ENCODE measurements at places on chromosomes 1 and 21. TPM values are rescaled to one million over a fixed set of nuclear protein-coding genes. Genes with fewer than 3 reads are reported as not detected.

GRCh38 chr1:198333744-198334143 is 176.9 kb downstream of the NEK7 start:
- H3K4me3 ChIP-seq = no peak overlapping the region
- no peaks in the 10 kb centered on the region for H3K36me3 ChIP-seq
- no peaks in the 10 kb centered on the region for H3K4me1 ChIP-seq
- no peak overlapping the region for H3K27ac ChIP-seq

- peaks cover 28% of the 10 kb centered on the region for H3K4me1 ChIP-seq
- peaks cover 3% of the 10 kb centered on the region for H3K27me3 ChIP-seq
- DNase-seq = no peak
- H3K36me3 ChIP-seq = no peaks in the 10 kb centered on the region
- H3K4me3 ChIP-seq = no peak overlapping the region
Observed at GRCh38 chr1:43042773-43043457, 84.2 kb upstream of the SLC2A1 start.

DNA sequence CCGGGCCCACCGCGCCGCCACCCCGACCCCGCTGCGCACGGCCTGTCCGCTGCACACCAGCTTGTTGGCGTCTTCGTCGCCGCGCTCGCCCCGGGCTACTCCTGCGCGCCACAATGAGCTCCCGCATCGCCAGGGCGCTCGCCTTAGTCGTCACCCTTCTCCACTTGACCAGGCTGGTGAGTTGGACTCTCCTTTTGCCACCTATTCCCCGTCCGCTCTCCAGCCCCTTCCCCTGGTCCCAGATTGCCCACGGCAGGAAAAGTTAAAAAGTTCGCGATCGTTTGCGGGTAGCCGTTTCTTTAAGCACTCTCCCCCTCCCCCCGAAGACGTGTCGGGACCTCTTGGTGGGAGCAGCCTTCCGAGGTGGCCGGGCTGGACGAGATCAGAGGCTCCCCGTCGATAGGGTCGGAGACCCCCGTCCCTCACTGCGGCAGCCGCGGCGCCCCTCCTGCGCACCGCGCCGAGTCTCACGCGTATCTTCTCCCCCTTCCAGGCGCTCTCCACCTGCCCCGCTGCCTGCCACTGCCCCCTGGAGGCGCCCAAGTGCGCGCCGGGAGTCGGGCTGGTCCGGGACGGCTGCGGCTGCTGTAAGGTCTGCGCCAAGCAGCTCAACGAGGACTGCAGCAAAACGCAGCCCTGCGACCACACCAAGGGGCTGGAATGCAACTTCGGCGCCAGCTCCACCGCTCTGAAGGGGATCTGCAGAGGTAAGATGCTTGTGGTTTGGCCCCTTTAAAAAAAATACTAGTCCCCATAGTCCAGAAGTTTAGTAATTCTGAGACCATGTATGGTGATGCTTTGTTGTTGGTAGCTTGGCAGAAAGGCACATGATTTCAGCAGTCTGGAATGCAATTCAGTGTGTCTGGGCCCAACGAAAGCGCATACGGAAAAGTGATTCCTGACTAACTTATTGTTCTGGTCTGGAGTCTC is 576 bp downstream of the CCN1 start:
- peak overlapping the region; percentile 96 for H3K4me3 ChIP-seq
- peaks cover 21% of the 10 kb centered on the region for H3K36me3 ChIP-seq
- peak overlapping the region; percentile 94 for H3K27ac ChIP-seq
- peaks cover 43% of the 10 kb centered on the region for H3K27me3 ChIP-seq
- peaks cover 41% of the 10 kb centered on the region for H3K4me1 ChIP-seq

- no peak overlapping the region for H3K4me3 ChIP-seq
- peaks cover 29% of the 10 kb centered on the region for H3K4me1 ChIP-seq
- H3K36me3 ChIP-seq = peaks cover 20% of the 10 kb centered on the region
- peaks cover 6% of the 10 kb centered on the region for H3K27me3 ChIP-seq
- no peak for DNase-seq
- H3K27ac ChIP-seq = no peak overlapping the region
Observed at GRCh38 chr1:226985839-226986463, 45.9 kb downstream of the COQ8A start.

DNA sequence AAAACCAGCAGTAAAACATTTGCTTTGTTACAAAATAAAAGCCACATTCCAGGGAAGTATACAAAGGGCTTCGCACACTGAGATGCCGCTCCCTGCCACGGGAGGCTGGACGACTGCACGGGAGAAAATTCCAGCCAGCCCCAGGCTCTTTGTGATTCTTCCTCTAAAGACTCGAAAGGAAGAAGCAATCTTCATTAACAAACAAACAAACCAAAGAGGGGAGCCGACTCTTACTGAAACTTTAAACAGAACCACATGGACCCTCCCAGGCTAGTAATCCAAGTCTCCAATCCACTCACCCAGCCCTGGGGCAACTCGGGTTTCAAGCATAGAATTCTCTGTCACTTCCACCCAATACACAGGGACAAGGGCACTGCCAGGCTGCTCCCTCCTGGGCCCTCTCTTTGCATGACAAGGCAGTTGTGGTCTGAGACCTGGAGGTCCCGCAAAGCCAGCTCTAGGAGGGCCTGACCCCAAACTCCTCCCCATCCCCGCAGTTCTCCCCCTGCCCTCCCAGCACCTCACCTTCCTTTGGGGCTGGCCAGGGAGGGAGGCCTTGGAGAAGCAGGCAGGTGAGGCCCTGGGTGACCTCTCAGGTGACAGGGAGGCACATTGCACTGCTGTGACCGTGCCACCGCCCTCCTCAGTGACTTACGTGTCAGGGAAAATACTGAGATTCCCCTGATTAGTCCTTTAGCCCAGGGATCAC is 26.6 kb upstream of the COL18A1 start:
- H3K4me1 ChIP-seq = peaks cover 15% of the 10 kb centered on the region
- DNase-seq = no peak
- no peak overlapping the region for H3K27ac ChIP-seq
- H3K36me3 ChIP-seq = peaks cover 5% of the 10 kb centered on the region
- H3K4me3 ChIP-seq = no peak overlapping the region
- H3K27me3 ChIP-seq = peaks cover 15% of the 10 kb centered on the region

GRCh38 chr1:14666373-14666772 is 67.9 kb downstream of the KAZN start:
- no peak overlapping the region for H3K4me3 ChIP-seq
- H3K36me3 ChIP-seq = no peaks in the 10 kb centered on the region
- peaks cover 4% of the 10 kb centered on the region for H3K27me3 ChIP-seq
- H3K4me1 ChIP-seq = no peaks in the 10 kb centered on the region
- no peak overlapping the region for H3K27ac ChIP-seq
- DNase-seq = no peak

DNA sequence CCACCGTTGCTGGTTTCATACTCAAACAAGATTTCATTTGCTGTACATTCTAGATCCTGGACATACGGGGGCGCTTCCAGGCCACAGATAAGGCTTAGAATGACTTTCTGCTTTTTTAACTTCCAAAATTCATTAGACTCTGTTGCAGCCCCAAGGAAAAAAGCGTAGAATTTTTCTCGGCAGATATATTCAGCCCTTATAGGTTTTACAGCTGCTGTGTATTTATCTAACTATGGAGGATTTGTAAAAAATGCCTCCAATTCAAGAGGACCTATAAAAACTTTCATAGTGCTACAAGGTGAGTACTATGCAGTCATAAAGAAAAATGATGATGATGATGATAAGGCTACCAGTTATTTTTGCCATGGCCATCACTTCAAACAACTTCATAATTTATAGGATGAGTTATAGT is 51.6 kb downstream of the SLC30A10 start:
- H3K4me3 ChIP-seq = no peak overlapping the region
- no peaks in the 10 kb centered on the region for H3K36me3 ChIP-seq
- no peak overlapping the region for H3K27ac ChIP-seq
- DNase-seq = no peak
- H3K4me1 ChIP-seq = peaks cover 7% of the 10 kb centered on the region

The SHE gene
- total RNA-seq = 79.3 TPM

The PDPN gene
- total RNA-seq = 4.3 TPM

All from endothelial cell (in vitro differentiated cells).